ENCODE measurements at places on chromosomes 1 and 21.

DNA sequence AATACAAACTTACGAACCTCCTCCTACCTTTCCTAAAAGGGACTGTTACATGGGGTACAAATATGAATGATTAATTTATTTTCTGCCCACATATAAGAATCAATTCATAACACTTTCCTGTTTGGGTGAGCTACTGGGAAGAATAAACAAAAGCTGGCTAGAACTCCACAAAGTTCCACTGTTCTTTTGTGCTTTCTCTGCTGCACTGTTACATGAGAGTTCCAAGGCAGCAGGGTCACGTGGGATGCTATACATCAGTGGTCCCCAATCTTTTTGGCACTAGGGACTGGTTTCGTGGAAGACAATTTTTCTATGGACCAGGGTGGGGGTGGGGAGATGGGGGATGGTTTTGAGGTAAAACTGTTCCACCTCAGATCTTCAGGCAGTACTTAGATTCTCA, 2.2 kb upstream of the ANGPTL7 start:
- no peak for DNase-seq

- DNase-seq = no peak
Observed at GRCh38 chr1:40772146-40772955, 11.2 kb upstream of the KCNQ4 start.

DNA sequence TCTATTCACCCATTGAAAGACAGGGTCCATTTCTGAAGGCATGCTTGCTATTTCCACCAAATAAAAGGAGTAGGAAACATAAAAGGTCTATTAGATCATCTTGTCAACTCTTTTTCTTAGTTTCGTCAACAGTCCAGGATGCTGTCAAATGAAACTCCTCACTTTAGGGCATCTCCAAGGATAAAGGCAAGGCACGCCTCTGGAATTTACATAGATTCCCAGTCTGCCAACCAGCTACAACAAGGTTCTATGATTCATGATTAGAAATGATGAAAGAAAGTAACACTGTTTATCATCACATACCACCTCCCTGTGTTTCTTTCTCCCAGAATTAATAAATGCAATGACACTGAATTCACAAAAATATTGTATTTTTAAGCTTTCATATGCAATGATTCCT, 636.3 kb downstream of the LTN1 start:
- no peak for DNase-seq

GRCh38 chr21:28357743-28358142, 634.9 kb downstream of the LTN1 start:
- no peak for DNase-seq

GRCh38 chr1:203826175-203826574, 30.8 kb downstream of the ZBED6 start:
- DNase-seq = no peak

DNA sequence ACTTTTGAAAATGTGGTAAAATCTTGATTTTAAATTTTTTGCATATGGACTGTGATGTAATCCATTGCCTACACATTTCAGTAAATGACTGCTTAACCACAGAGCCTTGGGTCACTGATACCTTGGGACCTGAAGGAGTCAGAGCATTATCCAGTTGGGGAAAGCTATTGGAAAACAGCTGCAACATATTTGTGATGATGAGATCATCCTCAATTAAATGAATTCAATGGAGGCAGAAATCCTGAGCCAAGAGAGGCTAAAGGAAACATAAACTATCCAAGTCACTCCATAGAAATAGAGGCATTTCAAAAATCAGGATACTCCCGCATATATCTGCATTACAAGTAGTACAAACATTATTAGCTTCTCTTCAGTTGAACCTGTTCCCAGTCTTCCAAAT, 99.8 kb upstream of the PRMT6 start:
- no peak for DNase-seq

DNA sequence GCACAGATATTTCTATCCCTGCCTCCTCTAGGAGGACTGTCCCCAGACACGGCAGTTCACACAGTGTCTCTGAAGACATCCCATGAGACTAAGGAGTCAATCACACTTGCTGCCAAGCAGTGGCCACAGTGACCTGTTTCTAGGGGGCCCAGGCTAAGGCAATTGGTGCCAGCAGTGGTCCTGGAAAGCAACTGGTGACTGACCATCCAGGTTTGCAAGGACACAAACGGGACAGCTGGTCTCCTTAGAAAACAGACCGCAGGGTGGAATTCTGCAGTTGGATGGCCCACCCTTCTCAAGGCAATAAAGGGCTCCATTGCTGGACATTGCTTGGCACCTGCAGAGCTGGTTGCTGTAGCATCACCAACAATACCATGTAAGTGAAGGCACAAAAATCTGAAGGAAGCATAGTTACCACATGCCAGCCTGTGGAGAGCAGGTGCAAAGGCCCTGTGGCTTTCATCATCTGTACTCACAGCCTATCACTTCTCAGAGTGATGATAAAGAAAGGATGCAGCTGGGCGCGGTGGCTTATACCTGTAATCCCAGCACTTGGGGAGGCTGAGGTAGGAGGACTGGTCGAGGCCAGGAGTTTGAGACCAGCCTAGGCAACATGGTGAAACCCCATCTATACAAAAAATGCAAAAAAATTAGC, 81.5 kb downstream of the STUM start:
- no peak for DNase-seq

DNA sequence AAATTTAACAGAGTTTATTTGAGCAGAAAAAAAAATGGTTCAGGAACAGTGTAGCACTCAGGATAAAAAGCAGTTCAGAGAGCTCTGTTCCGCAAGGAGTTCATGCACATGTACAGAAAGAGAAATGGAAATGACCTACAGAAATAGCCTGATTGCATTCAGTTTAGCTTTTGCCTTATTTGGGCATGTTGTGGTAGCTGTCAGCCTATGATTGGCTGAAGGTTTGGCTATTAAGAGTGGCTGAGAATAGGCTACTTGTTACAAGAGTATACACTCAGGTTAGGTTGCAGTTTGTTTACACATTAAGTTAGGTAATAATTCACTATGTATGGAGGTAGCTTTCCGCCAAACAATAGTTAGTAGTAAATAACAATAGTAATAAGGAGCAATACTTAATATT, 511.0 kb upstream of the TMPRSS15 start:
- no peak for DNase-seq

GRCh38 chr1:33849211-33849610, 14.7 kb upstream of the HMGB4 start:
- no peak for DNase-seq

GRCh38 chr1:220880362-220880670, 1.1 kb downstream of the HLX start:
- DNase-seq = no peak

- DNase-seq = no peak
Observed at GRCh38 chr1:82268826-82269225, 468.1 kb downstream of the ADGRL2 start.

DNA sequence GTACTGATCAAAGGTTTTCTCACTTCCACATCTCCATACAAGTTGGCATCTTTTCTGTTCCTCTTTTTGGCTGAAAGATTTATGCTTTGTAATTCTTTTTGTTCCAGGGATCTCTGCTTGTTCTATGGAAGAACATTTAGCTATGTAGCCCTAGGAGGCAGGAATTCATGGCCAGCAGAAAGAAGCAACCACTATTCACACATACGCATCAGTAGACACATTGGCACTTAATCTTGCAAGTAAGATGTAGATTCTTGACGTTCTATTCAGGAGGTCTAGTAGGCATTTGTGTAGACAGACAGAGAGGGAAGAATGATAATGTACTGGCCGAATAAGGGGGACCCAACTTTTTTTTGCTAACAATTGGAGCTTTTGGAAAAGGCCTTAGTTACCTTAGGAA, 336.0 kb downstream of the NUF2 start:
- DNase-seq = no peak

GRCh38 chr1:81547261-81547911, 253.3 kb upstream of the ADGRL2 start:
- DNase-seq = no peak
